ENCODE measurements at places on chromosomes 1 and 21.

GRCh38 chr1:209862391-209863356 is 34.9 kb downstream of the UTP25 start:
- peaks cover 3% of the 10 kb centered on the region for H3K27me3 ChIP-seq
- H3K4me3 ChIP-seq: no peak overlapping the region

GRCh38 chr1:16913181-16913832 is 8.4 kb upstream of the CROCC start:
- peak overlapping the region; percentile 99 for H3K4me3 ChIP-seq
- H3K4me1 ChIP-seq: no peaks in the 10 kb centered on the region
- DNase-seq: no peak
- H3K27ac ChIP-seq: peak overlapping the region; percentile 89
- H3K36me3 ChIP-seq: no peaks in the 10 kb centered on the region

DNA sequence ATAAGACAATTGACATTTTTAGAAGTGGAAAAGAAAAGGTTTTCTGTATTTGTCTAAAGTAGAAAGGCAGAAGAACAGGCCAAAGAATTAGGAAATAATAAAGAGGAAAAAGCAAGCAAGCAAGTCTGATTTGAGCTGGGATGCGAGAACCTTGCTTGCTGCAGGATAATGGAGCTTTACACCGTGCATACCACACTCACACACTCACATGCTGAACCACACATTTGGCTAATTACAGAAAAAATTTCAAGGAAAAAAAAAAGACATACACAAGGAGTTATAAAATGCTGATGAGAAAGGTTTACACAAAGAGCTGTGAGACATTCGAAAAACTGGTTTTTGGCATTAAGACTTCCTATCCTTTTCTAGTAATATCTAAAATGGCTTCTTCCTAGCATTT is 593.9 kb downstream of the KIF26B start:
- no peak overlapping the region for H3K4me3 ChIP-seq
- DNase-seq: no peak
- H3K4me1 ChIP-seq: no peaks in the 10 kb centered on the region

DNA sequence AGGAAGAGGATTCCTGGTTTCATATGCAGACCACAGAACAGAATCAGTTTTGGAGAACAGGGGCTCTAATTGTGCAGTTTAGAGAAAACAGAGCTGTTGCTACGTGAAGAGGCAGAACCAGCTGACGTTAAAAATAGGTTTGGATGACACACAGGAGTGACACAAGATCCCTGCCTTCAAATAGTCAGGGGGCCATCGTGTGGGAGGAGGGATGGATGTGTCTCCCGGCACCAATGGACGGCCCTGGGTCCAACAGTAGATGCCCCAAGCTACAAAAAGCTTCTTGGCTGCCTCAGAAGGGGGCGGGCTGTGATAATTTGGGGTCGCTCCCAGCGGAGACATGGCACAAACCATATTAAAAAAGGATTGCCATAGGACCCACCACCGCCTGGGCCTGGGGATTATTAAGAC is 87.8 kb downstream of the MRPL37 start:
- H3K27me3 ChIP-seq: no peaks in the 10 kb centered on the region
- peak overlapping the region; percentile 93 for H3K27ac ChIP-seq
- H3K36me3 ChIP-seq: no peaks in the 10 kb centered on the region
- no peak for DNase-seq
- H3K4me1 ChIP-seq: peaks cover 2% of the 10 kb centered on the region

DNA sequence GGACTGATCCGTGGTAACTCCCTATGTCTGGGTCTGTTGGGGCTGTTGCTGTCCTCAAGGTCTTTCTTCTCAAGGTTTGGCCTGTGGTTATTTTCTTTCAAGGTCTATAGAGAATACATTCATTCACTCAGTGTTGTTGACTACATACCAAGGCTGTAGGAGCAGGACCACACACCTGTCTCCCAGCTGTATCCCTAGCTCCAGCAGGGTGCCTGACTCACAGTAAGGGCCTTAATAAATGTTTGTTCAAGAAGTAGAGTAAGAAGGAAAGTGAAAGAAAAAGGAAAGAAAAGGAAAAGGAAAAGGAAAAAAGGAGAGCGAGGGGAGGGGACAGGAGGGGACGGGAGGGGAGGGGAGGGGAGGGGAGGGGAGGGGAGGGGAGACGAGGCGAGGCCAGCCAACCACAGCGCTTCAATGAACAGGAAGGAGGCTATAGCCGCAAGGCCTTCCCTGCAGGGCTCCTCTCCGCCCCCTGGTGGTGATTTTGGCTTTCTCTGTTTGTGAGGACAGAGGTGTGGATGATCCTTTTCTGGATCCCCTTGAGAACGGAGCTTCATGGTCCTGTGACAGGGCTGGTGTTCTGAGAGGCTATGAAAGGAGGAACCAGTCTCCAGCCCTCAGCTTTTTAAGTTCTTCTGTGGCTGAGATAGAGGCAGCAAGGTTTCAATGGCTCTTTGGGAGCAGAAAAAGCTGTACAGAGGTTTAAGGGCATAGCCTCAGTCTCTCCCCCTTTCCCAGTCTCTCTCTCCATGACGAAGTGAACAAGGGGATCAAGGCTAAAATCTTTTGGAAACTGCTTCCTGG is 30.6 kb upstream of the LCE5A start:
- no peaks in the 10 kb centered on the region for H3K27me3 ChIP-seq
- H3K4me1 ChIP-seq: no peaks in the 10 kb centered on the region
- H3K27ac ChIP-seq: no peak overlapping the region
- DNase-seq: no peak
- no peak overlapping the region for H3K4me3 ChIP-seq

- H3K27me3 ChIP-seq: no peaks in the 10 kb centered on the region
- H3K4me3 ChIP-seq: no peak overlapping the region
- H3K36me3 ChIP-seq: no peaks in the 10 kb centered on the region
- no peak for DNase-seq
Observed at GRCh38 chr21:27647921-27648320, 681.0 kb upstream of the ADAMTS5 start.

DNA sequence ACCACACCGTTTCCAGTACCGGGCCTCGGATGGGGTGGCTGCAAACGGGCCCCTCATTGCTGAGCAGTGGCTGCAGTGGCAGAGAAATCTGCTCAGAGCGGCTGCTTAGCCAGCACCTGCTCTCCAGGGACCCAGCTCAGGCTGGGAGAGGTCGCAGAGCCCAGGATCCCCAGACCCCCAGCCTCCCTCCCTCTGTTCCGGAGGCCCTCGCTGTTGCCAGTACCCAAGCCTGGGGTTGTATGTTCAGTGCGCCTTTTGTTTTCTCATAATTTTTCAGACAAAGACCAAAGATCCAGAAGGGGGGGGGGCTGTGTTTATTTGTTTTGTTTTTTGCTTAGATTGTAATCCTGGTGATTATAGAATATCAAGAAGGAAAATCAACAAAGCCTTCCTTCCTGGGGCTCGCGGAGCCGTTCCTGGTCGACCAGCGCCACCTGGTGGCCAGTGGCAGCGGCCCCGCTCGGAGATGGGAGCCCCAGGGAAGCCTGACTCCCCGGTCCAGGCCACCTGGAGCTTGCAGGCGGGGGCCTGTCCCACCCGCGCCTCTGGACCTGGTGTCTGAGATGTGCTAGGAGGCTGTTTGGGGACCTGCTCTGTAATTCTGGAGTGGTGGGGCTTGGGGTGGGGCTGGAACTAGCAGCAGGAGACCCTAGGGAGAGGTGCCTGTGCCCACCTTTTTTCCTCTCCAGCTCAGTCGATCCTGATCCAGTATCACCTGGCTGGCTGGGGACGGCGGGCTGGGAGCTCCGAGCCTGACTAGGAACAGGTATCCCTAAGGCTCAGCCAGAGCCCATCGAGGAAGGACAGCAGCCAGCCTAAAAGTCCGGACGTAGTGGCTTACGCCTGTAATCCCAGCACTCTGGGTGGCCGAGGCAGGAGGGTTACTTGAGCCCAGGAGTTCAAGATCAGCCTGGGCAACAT is 123.9 kb upstream of the VAMP3 start:
- no peaks in the 10 kb centered on the region for H3K27me3 ChIP-seq
- H3K4me3 ChIP-seq: no peak overlapping the region
- H3K27ac ChIP-seq: no peak overlapping the region
- DNase-seq: peak; percentile 77
- no peaks in the 10 kb centered on the region for H3K36me3 ChIP-seq

GRCh38 chr21:44994695-44995342 is 55.0 kb downstream of the SLX9 start:
- no peak overlapping the region for H3K4me3 ChIP-seq
- H3K27me3 ChIP-seq: no peaks in the 10 kb centered on the region
- DNase-seq: peak; percentile 69
- H3K36me3 ChIP-seq: no peaks in the 10 kb centered on the region
- H3K27ac ChIP-seq: peak overlapping the region; percentile 83
- H3K4me1 ChIP-seq: peaks cover 11% of the 10 kb centered on the region

- no peaks in the 10 kb centered on the region for H3K36me3 ChIP-seq
- H3K4me3 ChIP-seq: no peak overlapping the region
- no peaks in the 10 kb centered on the region for H3K4me1 ChIP-seq
- H3K27ac ChIP-seq: no peak overlapping the region
- no peaks in the 10 kb centered on the region for H3K27me3 ChIP-seq
Observed at GRCh38 chr1:64912191-64912590, 54.2 kb downstream of the JAK1 start.

DNA sequence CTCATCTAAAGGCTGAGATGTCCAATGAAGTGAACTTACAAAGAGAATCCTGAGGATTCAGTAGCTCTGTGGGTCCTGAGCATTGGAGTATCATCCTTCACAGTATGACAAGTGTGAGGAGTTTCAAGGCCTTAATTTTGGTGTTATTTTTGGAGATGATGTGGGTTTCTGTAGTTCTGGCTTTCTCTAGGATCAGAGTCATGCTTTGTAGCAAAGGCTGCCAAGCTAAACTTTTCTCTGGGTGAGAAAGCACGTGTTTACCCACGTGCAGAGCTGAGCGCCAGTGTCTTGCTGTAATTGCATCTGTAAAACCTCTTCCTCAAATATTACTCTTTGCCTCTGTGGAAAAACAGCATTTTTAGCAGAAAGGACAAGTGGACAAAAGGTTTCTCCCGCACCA is 387.8 kb upstream of the LYPLAL1 start:
- no peaks in the 10 kb centered on the region for H3K4me1 ChIP-seq
- no peak for DNase-seq
- no peaks in the 10 kb centered on the region for H3K27me3 ChIP-seq
- H3K36me3 ChIP-seq: no peaks in the 10 kb centered on the region
- no peak overlapping the region for H3K27ac ChIP-seq

DNA sequence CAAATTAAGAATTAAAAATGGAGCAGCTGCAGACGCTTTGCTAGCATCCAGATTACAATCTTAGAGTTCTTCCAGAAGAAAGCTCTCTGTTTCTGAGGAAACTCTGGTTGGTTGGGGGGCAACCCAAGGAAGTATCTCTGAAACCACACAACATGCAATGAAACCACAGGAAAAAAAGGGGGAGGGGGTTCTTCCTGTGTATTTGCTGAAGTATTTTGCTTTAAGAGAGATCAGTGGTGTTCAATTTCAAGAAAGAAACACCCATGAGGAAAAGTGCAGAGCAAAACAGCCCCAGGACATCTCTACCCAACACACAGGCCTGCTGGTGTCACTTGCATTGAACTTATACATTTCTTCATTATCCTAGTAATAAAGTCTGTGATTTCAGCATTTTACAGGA is 19.7 kb upstream of the TIAM1 start:
- H3K4me1 ChIP-seq: no peaks in the 10 kb centered on the region
- no peak for DNase-seq
- H3K27ac ChIP-seq: no peak overlapping the region
- no peaks in the 10 kb centered on the region for H3K36me3 ChIP-seq

DNA sequence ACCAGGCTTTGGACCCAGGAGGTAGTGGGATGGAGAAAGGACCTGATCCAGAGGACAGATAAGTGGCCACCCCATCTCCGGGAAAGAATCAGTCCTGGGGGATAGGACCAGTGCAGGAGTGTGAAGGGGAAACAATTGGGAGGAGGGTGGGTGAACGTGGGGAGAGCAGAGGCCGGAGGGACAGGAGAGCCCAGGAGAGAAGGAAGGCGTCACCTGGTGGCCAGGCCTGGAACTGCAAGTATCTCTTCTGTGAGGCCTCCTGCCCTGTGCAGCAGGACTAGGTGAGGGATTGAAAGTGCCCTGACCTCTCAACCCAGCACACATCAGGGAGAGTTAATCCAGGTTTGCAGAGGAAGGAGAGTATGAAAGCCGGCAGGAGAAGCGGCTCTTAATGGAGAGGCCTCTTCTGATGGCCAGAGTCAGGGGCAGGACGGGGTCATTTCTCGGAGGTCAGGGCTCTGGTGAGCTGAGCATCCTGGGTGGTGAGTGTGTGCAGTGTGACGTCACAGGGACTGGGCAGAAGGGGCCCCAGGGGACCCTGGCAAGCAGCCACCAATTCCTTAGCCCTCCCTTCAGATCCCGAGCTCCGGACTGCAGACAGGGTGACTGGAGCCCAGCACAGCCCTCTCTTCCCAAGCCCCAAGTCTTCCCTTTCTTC is 9.2 kb upstream of the LAD1 start:
- no peaks in the 10 kb centered on the region for H3K36me3 ChIP-seq
- H3K27ac ChIP-seq: no peak overlapping the region
- peak; percentile 84 for DNase-seq
